ENCODE measurements at places on chromosomes 2 and 18.

- no peak for DNase-seq
Measured at GRCh38 chr2:159243529-159243928, 43.0 kb downstream of the WDSUB1 start.

GRCh38 chr2:172179045-172179701 is 76.5 kb upstream of the DLX2 start:
- DNase-seq: no peak

DNA sequence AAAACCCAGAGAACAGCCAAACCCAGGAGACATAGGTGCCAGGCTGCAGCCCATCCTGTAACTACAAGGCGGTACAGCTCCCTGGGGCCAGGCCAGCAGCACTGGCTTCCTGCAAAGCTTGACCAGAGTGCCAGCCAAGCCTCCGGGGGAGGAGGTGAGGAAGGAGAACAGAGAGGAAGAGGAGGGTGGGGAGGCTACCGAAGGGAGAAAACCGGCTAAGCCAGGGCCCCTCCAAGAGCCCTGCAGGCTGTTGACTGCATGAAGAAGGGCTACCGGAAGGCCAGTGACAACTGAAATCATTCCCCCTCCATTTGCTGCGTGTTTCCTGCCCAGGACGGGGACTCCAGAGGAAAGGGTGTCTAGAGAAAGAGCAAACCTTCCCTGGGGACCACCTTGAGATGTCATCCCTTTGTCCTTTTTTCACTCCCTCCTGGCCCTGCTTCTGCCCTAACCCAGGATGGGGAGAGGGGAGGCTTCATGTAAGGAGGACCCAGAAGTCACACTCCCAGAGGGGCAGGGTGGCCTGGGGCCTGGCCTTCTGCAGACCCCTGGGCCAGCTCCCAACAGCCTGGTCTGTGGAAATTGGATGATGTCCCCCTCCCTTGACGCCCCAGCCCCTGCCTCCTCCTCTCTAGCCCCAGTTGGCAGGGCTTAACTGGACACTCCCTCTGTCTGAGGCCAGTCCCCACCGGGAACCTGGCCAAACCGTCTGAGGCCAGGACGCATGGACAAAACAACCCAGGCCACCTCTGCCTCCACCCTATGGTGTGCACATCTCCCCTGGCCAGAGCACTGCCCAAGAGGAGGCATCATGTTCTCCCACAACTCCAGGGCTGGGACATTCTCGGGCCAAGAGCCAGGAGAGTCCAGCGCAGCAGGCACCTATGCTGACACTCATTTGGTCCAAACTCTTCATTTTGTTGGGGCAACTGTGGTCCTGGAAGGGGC is 207.8 kb downstream of the CYP26B1 start:
- no peak for DNase-seq

DNA sequence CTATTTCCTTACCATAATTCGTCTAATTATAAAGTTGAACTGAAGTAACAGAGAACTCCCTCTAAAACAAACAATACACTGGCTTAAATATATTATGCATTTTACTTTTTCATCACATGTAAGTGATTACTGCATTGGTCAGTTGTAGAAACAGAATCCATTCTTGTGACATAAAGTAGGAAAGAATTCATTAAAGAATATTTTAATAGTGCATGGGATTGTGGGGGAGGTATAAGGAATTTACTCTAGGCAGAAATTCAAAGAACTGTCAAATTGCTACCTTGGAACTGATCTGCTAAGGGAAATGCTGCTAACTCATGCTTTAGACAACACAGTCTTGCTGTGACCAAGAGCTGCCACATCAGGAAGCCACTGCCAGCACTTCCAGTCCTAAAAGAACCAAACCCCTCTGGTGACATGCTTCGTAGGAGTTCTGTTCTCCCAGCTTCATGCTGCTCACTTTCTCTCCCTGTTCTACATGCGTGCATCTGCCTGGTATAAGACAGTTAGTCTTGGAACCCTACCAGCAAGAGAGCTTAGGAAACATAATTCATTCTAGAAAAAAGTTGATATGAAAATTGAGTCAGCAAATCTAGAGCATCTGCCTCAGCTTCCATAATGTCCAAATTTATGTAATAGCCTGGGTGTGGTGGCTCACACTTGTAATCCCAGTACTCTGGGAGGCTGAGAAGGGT is 1137.6 kb upstream of the NXPH2 start:
- no peak for DNase-seq

- DNase-seq: no peak
Measured at GRCh38 chr2:40193670-40194026, 258.2 kb downstream of the SLC8A1 start.

GRCh38 chr2:131419441-131419840 is 55.5 kb upstream of the RAB6D start:
- DNase-seq: no peak

DNA sequence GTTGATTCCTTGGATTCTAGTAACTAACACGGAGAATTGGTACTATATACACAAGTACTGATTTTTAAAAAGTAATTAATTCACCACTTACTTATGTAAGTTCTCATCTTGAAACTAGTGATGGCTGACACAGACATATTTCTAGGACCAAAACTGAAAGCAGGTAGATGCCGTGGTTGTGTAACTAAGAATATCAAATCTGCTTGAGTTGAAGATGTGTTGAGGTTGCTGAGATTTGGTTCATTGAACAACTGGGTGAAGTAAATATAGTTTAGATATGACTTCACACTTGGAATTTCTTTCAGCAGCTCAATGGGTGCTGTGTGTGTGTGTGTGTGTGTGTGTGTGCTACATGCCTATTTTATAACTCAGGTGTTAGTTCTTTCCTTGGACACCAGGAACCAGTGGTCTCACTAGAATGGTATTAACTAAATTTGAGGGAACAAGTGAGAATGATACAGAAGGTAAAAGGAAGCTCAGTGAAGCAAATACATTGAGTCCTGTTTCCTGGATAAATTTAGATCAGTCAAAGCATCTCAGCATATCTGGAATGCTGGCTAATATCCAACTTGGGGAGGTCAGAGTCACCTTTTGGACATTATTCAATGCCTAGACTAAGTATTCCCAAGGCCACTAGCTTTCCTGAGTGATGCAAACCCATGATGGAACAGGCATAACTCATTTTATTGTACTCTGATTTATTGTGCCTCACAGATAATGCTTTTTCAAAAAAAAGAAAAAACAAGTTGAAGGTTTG is 110.7 kb upstream of the ZEB2 start:
- DNase-seq: no peak

- DNase-seq: no peak
Measured at GRCh38 chr2:217045700-217046475, 186.0 kb upstream of the TNP1 start.

GRCh38 chr2:173658946-173659371 is 304.3 kb downstream of the CDCA7 start:
- no peak for DNase-seq

DNA sequence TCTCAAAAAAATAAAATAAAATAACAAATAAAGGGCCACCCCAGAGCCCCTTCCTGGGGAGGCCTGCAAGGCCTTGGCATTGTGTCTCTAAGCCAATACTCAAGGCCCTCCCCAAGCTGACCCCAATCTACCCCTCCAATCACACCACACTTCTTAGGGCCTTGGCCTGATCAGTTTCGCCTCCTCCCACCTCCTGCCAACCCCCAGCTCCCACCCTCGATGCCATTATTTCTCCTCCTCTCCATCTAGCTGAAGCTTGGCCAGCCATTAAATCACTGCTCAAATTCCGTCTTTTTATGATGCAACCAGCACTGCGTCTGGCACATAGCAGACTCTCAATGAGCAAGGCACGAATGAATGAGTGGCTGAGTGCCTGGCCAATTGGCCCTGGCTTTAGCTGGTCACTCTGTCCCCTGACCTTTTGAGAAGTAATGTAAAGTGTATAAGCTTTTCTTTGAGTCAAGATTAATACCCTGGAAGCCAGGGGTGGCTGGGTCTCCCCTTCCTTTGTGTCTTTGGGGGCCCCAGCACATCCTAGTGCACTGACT is 55.9 kb downstream of the SMAD7 start:
- no peak for DNase-seq

DNA sequence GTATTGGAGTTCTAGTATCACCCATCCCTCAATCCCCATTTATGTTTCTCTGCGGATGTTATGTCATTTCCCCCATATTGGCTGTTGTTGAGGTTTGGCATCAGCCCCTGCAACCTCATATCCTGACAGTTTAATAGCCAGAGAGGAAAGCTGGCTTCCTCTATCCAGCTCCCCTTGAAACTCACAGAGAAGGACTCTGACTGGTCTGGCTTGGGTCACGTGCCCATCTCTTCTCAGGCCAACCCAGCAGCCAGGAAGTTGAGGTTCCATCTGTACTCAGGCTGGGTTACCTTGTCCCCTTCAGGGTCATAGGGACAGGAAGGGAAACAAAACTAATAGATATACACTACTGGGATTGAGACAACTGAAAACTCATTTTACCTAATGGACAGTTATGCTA is 148.0 kb upstream of the SLC14A2 start:
- no peak for DNase-seq

- no peak for DNase-seq
Measured at GRCh38 chr2:53130441-53130943, 637.1 kb upstream of the CHAC2 start.

DNA sequence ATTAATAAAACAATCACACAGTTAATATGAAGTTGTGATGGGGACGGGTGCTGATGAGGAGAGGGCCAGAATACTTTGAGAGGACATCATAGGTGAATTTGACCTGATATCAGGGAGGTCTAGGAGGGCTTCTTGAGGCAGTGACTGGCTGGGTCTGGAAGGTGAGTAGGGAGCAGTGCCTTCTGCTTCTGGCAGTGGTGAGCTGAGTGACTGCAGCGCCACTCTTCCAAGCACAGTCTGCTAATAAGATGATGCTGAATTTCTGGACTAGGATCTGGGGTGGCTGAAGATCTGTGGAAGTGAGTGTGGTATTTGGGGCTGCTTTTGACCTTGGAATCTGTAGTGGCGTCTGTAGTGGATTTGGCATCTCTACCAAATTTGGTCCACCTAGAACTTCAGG is 5.5 kb downstream of the DGKD start:
- no peak for DNase-seq

- no peak for DNase-seq
Measured at GRCh38 chr2:127348426-127349000, 39.3 kb downstream of the MAP3K2 start.
